ENCODE measurements at places on chromosomes 3 and 15.

- DNase-seq = no peak
Observed at GRCh38 chr3:58356054-58356453, 23.4 kb downstream of the PXK start.

GRCh38 chr15:74626752-74627692 lies 11.4 kb downstream of the CLK3 start:
- DNase-seq = no peak

DNA sequence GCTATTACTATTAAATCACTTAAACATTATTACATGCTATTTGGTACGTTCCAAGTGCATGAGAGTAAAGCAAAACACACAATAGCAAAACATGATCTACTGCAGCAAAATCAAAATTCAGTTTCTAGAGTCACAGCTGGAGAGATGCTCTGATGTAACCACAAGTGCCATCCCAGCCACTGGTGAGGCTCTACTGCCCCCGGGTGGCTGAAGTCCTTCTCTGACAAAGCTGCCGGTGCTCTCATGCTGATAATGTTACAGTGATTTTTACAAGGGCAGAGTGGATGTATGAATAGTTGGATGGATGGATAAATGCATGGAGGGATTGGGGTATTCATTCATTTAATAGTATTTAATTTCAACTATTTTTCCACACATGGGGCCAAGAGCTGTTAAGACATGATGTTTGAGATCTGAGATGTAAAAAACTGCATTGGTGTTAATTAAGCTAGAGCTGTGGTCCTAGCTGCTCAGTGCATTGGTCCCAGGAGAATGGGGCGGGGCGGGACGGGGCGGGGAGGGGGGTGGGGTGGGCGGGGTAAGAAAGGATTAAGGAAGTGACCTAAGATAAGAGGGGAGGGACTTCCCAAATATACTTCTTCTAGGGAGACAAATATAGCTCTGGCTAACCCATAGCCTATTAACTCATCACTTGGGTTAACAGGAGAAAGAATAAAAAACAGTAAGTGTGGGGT lies 5.3 kb upstream of the SPESP1 start:
- peak; percentile 30 for DNase-seq

DNA sequence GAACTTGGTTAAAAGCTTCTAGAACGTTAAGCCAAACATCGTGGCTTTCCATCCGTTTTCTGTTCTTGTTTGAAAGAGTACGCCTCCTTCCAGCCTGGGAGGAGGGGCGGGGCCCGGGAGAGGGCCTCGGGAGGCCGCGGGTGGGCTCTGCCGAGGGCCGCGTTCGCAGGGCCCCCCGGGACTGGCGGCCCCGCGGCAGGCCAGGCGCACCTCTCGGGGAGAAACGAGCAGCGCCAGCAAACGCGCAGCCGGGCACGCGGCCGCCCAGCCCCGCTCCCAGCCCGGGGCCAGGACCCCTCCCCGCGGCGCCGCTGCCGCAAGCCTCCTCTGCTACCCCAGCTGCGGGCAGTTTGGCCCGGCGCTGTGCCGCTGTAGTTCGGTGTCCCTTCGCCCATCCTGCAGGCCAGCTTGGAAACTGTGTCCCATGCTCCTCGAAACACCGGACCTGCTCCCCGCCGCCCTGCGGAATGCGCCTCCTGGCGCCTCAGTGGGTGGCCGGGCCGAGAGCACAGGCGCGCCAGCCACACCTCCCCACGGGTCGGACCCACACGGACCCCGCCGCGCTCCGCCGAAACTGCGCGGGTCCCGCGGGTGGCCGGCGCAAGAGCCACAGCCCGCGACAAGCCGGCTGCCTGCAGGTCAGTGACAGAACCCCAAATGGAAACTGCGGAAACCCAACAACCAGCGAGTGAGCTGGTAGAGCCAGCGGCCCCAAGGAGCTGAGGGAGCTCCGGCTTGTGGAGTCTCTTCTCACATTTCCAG lies 2.3 kb downstream of the OCA2 start:
- no peak for DNase-seq

- no peak for DNase-seq
Observed at GRCh38 chr15:62047282-62047827, 12.9 kb downstream of the VPS13C start.

DNA sequence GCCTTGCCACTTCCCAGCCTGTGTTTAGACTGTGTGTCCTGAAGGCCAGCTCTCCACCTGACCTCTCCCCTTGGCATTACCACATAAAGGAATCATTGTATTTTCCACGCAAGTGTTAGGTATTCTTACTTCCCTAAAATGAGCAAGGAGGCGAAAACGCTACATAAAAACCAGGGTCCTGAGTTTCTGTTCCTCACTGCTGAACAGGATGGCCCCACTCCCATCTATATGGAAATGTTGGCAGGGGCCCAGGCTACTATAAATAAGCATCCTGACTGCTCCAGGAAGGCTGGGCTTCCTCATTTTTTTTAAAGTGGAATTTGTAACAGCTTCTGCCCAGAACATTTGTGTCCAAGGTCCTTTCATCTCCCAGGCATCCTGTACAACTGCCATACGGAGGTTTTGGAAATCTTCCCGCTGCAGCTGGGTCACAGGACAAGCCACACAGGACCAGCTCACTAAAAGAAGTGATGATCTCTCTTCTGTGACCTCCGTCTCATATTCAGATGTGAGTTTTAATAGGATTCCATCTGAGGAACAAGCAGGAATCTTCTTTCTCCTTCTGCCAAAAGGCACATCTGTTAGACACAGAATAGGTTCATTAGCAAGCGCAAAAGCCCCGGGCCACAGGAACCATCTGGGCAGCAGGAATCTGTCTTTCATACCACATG lies 56.4 kb upstream of the LIMD1 start:
- DNase-seq = no peak

- no peak for DNase-seq
Observed at GRCh38 chr15:81427176-81427575, 53.2 kb upstream of the TMC3 start.

DNA sequence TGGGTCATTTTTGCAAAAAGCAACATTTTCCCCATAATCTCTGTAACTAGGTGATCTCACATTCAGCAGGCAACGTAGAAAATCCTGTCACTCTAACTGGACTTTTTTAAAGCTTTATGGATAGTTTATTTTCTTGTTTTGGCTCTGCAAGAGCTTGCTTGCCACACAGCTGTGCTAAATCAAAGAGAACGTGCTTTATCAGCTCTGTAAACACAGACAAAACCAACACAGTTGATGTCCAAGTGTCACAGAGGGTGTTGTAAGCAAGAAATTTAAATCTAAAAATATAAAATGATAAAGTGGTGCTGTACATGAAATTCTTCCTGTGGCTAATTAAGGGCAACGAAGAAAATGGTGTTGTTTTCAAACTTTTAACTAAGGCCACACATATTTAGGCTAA lies 97.5 kb upstream of the STAC start:
- no peak for DNase-seq

GRCh38 chr3:115239717-115240116 lies 92.6 kb upstream of the ZBTB20 start:
- no peak for DNase-seq

DNA sequence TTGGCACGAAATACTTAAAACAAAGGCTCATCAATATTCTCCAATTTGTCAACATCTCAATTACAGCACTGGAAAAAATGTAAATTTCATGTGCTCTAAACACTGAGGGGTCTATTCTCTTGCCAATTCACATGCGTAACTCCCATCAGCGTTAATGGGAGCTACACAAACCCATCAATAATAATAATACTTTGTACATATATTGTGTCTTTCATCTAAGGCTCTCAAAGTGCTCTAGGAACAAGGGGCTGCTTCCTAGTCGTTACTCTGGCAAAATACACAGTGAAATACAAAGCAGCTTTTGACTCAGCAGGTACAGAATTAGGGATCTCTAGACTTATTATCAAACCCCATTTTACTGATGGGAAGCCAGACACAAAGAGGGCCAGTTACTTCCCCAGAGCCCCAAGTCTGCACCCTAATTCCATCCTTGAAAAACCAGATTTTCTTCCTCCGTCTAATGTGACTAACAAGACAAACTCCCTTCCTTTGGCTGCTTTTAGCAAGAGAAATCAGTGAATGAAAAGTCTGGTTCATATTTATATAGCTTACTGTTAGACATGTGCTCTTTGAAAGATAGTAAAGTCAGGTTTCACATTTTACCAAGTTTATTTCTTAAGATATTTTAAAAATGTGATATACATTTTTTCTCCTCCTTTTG lies 20.0 kb downstream of the MEIS2 start:
- no peak for DNase-seq

DNA sequence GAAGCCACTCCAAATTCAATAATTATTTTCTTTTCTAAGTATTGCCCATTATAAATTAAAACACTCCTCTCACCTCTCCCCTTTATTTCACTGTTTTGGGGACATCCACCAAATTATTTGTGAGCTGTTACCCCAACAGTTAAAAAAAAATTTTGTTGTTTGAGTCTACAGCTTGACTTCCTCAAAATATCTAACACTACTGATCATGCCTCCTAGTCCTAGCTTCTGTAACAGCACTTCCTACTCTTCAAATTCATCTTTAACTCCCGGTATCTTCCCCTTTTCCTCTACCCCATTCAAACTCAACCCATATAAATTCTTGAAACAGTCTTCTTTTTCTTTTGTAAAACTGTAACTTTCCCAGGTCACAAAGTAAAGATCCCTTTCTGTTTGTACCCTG lies 15.9 kb downstream of the PARL start:
- no peak for DNase-seq

GRCh38 chr3:187319699-187320302 lies 28.3 kb upstream of the MASP1 start:
- peak; percentile 48 for DNase-seq

DNA sequence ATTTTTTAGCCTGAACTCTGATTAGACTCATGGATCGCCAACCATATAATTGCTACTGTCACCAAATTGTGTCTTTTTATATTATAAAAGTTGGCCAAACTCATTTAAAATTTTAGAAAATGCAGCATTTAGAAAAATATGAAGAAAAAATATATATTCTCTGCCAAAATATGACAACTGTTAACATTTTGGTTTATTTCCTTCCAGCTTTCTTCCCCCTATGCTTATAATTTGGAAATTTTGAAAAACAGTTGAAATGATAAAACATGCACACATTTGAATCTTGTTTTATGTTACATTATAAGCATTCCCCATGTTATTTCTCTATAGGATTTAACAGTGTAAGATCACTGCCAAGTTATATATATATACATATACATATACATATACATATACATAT lies 1112.8 kb downstream of the TUSC7 start:
- no peak for DNase-seq

DNA sequence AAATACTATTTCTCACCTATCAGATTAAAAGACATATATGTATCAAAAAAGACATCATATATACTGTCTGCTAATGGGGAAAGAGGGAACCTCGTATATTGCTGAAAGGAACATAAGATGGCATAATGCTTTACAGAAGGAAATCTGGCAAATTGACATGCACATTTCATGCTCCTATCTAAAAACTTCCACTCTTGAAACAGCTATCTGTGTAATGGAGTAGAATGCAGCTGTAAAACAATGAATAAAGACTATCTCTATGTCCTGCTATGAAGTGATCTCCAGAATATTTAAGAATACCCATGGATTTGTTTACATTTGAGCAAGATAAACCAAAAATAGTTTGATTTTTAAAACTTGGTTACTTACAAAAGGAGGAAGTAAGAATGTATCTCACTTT lies 107.4 kb downstream of the TBL1XR1 start:
- no peak for DNase-seq

GRCh38 chr3:151931171-151931570 lies 57.7 kb downstream of the SUCNR1 start:
- DNase-seq = no peak

DNA sequence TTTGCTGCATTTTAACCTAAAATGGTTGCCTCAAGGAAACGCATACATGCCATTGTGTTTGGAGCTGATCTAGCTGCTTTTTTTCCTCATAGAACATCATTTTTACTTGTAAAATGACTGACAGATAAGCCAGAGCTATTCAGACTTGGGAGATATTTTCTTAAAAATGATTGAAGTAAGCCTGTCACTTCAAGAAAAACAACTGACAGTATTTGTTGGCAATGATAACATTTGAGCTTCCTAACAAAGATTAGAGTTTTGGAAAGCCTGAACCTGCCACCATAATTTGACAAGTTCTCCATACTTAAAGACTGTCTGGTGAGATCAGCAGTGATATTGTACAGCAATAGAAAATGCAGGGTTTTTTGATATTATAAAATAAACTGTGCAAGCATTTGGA lies 27.6 kb upstream of the MRPL3 start:
- DNase-seq = no peak

GRCh38 chr3:4340411-4341335 lies 37.5 kb downstream of the SETMAR start:
- no peak for DNase-seq

DNA sequence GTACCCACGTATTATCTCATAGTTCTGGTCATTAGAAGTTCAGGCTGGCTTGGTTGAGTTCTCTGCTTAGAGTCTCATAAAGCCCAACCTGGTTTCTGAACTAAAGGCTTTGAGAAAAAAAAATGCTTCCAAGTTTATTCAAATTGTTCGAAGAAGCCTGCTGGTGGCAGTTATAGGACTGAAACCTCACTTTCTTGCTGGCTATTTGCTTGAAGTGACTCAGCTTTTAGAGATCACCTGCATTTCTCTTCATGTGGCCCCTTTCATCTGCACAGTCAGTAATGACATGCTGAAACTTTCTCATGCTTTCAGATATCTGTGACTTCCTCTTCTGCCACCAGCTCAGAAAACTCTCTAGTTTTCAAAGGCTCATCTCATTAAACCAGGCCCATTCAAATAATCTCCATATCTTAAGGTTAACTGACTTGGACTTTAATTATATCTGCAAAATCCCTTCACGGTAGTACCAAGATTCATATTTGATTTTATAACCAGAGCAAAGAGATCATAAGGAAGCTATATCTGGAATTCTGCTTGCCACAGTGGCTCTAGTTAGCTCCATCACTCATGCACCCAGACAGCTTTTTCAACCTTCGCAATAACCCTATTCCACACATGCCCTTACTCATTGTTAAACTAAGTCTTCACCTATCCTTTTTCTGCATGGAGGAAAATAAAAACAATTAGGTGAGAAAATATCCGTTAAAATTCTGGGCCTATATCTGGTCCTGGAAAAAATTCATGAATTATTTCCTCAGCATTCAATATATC lies 433.8 kb upstream of the CBLB start:
- no peak for DNase-seq

- no peak for DNase-seq
Observed at GRCh38 chr3:3705090-3705775, 94.0 kb upstream of the LRRN1 start.

GRCh38 chr3:121980450-121980796 lies 41.6 kb downstream of the ILDR1 start:
- DNase-seq = no peak

- DNase-seq = no peak
Observed at GRCh38 chr3:194579091-194579606, 54.1 kb downstream of the TMEM44 start.

GRCh38 chr3:107117922-107118536 lies 259.2 kb upstream of the CCDC54 start:
- no peak for DNase-seq

All from immature natural killer cell (primary cell).